ENCODE measurements at places on chromosomes 7 and 10. TPM values are rescaled to one million over a fixed set of nuclear protein-coding genes. Genes with fewer than 3 reads are reported as not detected.

DNA sequence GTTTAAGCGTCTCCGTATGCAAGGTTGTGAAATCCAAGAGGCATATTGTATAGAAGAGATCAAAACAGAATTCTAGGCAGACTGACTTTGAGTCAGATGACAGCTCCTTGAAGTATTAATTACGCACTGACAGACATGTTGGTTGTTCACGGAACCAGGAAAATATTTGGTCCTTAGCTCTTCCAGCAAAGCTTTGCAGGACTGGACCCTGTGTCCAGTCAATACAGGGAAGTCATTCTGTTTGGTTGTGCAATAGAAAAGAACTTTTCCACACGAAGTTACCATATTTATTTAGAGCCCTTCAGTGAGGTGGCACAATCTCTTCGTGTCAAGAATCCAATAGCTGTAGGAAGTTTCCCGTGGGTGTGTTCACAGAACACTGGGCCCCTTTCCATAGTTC is 205.3 kb downstream of the ARHGAP21 start:
- DNase-seq: no peak

DNA sequence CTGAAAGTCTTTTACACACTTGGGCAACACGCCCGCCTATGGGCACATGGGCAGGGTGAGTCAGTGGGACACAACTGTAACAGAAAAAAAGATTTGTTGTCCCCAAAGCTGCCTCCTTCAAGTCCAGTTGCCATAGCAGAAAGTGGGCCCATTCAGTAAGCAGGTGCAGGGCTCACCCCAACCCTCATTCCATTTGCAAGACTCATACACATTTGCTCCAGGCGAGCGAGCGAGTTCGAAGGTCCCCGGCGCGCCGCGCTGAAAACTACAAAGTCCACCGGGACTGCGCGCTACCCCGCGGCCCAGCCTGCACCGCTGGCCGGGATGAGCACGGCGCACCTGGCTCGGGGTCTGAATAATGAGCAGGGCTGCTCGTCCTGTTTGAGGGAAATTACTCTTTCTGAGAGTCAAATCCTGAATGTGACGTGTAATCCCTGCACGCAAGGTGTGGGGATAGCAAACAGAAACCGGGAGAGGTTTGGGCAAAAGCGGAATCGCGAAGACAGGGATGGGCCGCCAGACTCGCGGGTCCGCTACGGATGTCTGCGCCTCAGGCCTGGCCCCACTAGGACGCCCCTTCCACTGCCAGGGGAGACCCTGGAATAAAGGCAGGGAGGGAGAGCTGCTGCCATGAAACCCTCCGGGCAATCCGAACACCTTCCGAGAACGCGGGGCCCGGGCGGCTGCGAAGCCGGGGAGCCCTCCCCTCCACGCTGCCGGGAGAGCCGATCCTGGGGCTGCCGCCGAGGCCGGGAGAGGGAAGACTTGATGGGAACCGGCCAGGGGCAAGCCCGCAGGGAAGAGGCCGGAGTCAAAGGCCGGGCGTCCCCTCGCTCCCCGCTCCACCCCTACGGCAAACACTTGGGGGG is 982 bp downstream of the COBL start:
- no peak for DNase-seq

Gene INSYN2A
- 0.42 TPM for polyA plus RNA-seq

GRCh38 chr10:115774721-115775120 is 498.3 kb downstream of the GFRA1 start:
- no peak for DNase-seq

Gene LEP
- 0.16 TPM for polyA plus RNA-seq

Gene FAM25A
- not detected for polyA plus RNA-seq

DNA sequence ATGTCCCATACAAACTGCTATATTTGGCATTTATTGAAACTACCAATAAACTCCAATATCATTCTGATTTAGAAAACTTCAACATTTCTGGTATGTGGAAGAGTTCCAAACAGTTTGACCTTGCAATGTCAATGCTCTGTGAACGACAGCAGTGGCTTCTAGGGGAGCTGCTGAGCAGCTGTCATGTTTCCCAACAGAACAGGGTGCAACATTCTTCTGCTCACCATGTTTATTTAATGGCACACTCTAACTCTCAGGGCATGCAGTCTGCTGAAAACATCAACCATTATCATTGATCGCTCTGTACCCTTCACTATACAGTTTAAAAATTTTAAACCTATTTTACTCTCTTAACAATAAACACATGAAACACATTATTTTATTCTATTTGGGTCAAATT is 25.9 kb downstream of the LMOD2 start:
- DNase-seq: no peak

Gene EGR2
- 1.8 TPM for polyA plus RNA-seq

DNA sequence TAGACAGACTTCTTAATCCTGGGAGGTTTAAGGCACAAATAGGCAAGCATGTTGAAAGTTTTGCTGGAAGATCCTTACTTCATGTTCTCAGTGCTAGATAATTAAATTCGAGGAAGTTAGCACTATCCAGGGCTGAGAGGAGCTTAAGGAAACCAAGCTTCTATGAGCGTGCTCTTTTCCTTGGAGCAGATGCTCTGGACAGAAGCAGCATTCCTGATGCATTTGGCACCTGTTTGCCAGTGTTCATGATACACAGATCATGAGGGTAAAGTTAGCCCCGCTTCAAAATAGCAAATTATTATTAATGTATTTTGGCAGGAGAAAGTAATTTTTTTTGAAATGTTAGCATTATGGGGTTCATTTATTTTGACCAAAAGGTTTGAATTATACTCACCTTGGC is 9.4 kb downstream of the HDAC9 start:
- no peak for DNase-seq

GRCh38 chr7:85829817-85830432 is 643.1 kb upstream of the SEMA3D start:
- peak; percentile 7 for DNase-seq

- DNase-seq: no peak
These were observed 231.1 kb upstream of the CCDC6 start for GRCh38 chr10:60137292-60137992.

Gene NME8
- not detected for polyA plus RNA-seq

Gene KCNMA1
- polyA plus RNA-seq: 4.9 TPM

GRCh38 chr7:127976056-127976737 is 55.0 kb downstream of the LRRC4 start:
- no peak for DNase-seq

GRCh38 chr7:35036361-35037171 is 719 bp downstream of the DPY19L1 start:
- DNase-seq: peak; percentile 41

Gene SLC13A1
- 15.1 TPM for polyA plus RNA-seq

GRCh38 chr7:137844677-137845425 is 1.9 kb downstream of the DGKI start:
- DNase-seq: no peak

Gene GSTO2
- polyA plus RNA-seq: 13.2 TPM

GRCh38 chr10:103765981-103766380 is 89.4 kb downstream of the SH3PXD2A start:
- no peak for DNase-seq

Gene NUTM2B
- polyA plus RNA-seq: 1.1 TPM

GRCh38 chr7:136018104-136018503 is 40.9 kb upstream of the MTPN start:
- DNase-seq: no peak

Measured in left renal pelvis (tissue), 4 donors.